ENCODE measurements at places on chromosomes 13 and 19. TPM values are rescaled to one million over a fixed set of nuclear protein-coding genes. Genes with fewer than 3 reads are reported as not detected.

DNA sequence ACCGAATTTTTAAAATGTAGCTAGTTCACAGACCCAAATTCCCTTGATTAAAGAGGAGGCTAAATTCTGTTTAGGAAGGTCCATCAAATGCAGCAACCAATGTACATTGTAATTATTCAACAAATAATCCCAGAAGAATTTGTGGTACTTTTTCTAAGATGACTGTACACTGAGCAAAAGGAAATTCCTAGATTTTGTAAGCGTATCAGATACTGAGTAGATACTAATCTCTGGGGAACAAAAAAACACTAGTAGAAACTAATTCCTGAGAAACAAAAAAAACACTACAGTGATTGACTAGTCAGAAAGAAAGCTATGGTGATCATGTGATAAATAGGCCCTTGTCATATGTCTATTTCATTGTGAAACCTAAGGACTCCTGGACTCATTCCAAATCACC lies 246.1 kb downstream of the PCDH17 start:
- no peak for DNase-seq

DNA sequence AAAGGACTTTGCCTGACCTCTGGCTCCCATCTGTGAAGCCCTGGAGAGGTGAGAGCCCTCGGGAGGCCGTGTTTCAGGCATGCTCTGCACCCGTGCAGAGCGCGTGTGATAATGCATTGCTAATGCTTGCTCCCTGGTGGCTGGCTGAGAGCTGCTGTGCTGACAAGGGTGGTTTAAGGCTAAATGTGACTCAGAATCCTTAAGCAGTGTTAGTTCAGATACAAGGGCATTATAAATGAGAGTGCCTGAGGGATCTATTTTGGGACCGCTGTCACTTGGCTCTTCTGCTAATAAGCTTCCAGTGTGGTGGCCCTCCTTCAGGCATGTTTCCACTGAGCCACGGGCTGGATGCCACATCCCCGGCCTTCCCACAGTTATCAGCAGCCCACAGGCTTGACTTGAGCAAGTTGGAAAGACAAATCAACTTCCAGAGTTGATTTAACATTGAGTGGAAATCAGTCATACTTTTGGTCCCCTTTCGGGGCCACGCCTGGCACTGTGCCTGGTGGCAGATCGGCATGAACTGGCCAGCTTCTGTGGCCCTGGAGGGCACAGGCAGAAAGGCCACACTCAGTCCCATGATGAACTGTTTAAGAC lies 17.0 kb downstream of the ALOX5AP start:
- no peak for DNase-seq

- peak; percentile 64 for DNase-seq
These were observed 922 bp downstream of the PLEKHG2 start for GRCh38 chr19:39413272-39413910.

GRCh38 chr19:51047031-51047335 lies 12.2 kb upstream of the KLK12 start:
- no peak for DNase-seq

DNA sequence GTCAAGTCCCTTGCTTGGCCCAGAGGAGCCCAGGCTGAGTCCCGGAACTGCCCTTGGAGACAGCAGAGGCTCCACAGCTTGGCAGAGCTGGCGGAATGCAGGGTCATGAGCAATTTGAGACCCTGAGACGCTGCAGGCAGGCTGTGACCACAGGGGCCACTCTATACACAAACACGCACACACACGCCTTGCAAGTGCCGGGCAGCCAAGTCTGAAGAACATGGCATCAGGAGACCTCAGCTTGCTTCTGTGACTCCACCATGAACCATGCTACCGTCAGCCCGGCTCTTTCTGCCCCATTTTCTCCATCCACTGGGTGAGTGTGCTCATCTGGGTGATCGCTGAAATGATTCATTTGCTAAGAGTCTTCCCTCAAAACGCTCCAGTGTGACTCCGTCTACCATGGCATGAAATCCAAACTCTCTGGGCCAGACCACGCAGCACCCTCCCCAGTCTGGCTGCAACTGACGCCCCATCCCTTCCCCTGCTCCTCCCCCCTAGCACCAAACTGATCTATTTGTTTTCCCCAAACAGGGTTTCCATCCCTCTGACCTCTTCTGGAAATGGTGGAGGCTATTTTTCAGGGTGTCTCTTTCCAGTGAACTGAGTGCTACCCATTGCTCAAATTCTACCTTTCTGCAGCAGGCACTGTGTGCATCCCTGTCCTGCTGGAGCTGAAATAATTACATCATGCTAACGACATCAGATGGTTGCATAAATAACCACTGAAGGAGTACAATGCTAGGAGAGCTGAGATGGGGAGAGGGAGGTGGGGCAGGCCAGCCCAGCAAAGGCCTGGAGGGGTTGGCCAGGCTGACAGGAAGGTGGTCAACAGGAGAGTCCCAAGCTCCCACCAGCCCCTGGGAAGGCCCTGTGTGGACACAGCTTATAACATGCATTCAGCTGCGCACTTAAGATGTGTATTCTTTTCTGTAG lies 3.1 kb downstream of the CARS2 start:
- no peak for DNase-seq

DNA sequence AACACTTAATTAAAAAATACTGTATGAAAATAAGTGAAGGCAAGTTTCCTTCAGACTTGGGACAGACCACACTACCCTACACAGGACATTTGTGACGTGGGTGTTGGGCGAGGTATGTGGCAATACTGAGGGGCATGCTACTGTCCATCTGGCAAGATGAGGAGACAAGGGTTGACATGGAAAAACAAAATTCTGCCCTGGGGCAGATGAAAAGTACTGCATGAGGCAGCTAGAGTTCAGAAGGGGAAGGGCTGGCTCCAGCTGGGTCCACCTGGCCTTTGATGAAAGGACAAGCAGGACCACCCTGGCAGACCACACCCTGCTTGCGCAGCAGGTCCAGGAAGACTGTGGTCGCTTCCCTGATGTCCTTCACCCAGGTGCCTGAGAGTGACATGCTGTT lies 43.2 kb downstream of the LATS2 start:
- no peak for DNase-seq

- no peak for DNase-seq
These were observed 121.4 kb downstream of the NUFIP1 start for GRCh38 chr13:44867825-44868224.

ZNF534 gene
- total RNA-seq, result not detected

GZMM gene
- total RNA-seq, result not detected

CBY2 gene
- not detected for total RNA-seq

All from MG63 (cell line).